ENCODE measurements at places on chromosomes 12 and 14.

DNA sequence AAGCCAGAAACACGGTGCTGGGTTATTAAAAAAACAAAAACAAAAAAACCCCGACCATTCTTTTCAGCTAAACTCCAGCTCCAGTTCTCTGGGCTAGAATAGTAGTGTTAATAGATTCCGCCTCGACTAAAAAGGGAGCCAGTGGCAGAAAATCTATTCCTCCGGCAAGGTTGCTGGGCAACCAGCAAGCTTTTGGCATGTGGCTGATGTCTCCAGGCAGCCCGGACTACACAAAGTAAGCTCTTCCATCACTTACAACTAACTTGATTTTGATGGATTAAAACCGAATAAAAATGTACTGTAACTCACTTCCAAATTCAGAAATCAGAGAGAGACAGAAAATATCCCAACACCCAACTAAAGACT, 126.4 kb upstream of the FOXN3 start:
- no peak for DNase-seq

GRCh38 chr14:104724407-104724980, 465 bp downstream of the ADSS1 start:
- DNase-seq, result no peak

DNA sequence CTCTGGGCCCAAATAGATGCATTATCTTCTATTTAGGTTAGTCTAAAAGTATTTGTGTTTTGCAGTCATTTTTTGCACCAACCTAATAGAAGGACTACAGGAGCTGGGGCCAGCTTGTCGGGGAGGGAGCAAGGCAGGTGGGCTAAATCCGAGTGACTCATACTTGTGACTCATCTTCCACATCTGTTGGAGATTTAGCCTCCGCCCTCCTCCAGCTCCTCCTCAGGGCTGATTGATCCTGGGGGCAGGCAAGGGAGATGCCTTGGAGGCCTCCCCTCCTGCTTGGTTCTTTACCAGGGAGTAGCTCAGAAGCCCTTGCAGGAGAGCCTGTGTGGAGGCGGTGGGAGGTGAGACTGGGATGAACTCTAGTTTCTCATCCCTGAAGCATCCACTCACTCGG, 27.9 kb downstream of the RHOF start:
- no peak for DNase-seq

GRCh38 chr12:116843085-116843484, 38.2 kb downstream of the HRK start:
- no peak for DNase-seq

DNA sequence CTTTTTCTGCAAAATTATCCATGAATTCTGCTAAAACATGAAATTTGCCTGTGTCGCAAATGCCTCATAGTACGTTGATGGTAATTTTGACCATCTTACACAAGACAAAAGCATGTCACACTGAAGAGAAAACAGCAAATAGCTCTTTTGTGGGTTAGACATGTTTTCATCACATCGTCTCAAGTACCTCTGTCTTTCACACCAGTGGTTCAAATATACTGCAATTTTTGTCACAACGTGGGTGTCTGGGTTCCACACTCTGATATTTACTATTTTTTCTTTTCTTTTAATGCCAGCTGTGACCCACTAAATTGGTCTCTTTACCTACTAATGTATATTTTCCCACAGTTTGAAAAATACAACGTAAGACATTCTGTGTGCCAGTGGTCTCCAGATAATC, 10.4 kb downstream of the KLRB1 start:
- DNase-seq, result no peak

GRCh38 chr12:98763656-98764055, 118.6 kb downstream of the APAF1 start:
- no peak for DNase-seq

- no peak for DNase-seq
These were observed 273.6 kb upstream of the PWP1 start for GRCh38 chr12:107411792-107412535.

- DNase-seq, result no peak
These were observed 79.7 kb upstream of the MYF6 start for GRCh38 chr12:80627782-80628181.

DNA sequence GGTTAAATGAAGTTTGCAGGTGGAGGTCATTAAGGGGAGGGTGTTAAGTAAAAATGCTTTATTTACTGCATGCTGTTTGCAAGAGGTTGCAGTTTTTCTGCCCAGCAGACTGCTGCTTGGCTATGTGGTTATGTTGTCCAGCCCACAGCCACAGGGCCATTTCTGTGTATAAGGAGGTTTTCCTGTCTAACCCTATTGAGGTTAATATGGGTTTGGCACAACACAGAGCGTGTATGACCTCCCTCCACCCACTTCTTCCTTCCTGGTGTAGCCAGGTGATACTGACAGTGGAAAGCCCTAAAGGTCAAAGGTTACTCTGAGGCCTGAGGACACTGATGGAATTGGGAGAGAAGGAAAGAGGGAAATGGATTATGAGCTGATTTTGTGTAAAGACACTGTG, 253.7 kb upstream of the PWP1 start:
- DNase-seq, result no peak

GRCh38 chr14:76396714-76397187, 20.8 kb downstream of the ESRRB start:
- no peak for DNase-seq

GRCh38 chr14:56331592-56332216, 213.5 kb downstream of the PELI2 start:
- no peak for DNase-seq

GRCh38 chr12:130634866-130635265, 81.2 kb downstream of the RIMBP2 start:
- no peak for DNase-seq

- no peak for DNase-seq
These were observed 13.4 kb upstream of the ALDH2 start for GRCh38 chr12:111753144-111753881.

DNA sequence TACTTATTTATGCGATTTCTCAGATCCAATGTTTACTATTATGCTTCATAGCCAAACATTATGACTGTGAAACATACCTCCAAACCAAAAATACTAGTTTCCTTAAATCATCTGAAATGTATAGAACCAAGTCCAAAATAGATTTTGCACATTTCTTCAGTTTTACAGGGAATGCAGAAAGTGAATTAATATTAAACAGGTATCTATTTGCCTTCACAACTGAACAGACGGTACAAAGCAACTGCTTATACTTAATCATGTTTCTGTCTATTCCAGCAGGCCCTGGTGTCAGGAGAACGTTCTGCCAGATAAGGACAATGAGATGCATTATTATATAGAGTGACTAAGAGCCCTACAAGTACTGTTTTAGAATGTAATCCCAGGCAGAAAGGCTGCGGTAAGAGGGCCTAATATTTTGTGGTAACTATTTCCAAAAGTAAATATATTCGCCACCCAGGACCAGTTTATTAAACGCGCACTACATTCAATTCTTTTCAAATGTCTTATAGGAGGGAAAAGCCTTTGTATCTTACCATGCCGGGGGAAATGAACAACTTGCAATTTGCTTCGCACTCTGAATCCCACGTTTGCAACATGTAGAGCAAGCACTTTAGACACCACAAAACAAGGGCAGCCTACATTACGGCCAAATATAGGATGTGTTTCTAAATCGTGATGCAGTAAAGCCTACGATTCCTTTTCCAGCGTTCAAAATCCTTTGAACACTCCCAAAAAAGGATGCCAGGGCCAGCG, 1.5 kb downstream of the CORO1C start:
- no peak for DNase-seq

- DNase-seq, result no peak
These were observed 182.3 kb downstream of the GALC start for GRCh38 chr14:87810711-87811110.

DNA sequence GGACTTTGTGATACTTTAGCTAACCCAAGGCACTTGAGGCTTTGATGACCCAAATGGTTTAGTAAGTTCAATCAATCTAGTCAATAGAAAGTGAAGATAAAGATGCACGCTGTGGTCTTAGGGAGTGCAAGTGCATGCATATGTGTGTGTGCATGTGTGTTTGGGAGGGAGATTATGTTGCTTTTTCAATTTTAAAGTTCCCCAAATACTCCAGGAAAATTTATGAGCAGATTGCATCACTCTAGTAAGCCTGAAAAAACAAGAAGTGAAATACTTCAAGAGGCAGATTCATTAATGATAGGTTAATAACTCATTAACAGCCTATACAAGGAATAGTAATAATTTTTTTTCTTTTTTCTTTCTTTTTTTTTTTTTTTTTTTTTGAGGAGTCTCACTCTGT, 12.4 kb upstream of the SIX1 start:
- DNase-seq, result no peak

DNA sequence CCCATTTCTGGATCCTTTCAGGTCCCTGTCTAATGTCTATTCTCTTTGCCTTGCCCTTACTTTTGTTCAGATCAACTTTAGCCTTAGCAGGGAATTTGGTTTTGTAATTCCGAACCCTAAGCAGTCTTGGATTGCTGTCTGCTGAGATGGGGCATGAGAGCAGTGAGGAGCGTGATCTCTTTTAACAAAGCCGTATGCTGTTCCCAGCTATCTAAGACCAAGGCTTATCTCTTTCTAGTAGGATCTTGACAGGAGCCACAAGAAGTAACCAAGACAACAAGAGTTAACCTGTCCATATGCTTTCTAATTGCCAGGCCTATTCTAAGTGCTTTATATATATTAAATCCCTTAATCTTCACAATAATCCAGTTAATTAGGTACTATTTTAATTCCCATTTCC, 4.5 kb upstream of the DHRS7 start:
- no peak for DNase-seq

- no peak for DNase-seq
These were observed 13.7 kb downstream of the RNF41 start for GRCh38 chr12:56208006-56208405.

DNA sequence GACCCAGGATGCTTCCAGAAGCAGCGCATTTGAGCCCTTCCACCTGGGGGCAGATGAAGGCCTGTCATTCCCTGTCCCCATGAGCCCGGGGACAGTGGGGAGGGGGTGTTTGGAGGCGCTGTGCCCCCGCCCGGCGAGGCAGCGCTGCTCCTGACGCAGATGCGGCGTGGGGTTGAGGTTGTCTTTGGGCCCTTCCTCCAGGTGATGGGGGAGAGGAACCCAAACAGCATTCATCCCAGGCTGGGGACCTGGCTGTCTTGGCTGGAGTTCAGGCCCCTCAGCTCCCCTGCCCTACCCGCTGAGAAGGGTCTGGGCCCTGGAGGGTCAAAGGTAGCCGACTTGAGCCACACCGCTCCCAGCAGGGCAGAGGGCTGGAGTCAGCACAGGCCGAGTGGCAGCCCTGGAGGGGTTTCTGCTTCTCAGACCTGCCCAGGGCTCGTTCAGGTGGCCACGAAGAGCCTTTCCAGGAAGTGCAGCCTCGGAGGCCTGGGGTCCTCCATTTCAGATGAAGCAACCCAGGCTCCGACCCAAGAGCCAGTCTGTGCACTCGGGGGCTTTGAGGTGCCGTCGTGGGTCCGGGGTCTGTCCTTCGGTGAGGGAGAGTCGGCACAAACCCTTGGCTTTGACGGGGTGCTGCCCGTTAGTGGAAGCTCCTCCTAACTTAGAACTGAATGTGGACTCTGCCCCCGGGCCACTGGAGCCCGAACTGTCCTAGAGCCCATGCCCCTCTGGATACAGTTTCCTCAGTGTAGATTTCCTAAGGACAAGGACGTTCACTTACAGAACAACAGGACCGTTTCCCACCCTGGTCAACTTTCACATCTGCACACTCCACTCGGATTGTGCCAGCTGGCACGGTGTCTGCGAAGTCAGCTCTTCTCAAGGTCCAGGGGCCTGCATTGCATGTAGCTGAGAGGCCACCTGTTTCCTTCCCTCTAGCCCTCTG, 16.1 kb downstream of the ACADS start:
- DNase-seq, result no peak

- no peak for DNase-seq
These were observed 56.5 kb upstream of the CDKL1 start for GRCh38 chr14:50452979-50453705.

DNA sequence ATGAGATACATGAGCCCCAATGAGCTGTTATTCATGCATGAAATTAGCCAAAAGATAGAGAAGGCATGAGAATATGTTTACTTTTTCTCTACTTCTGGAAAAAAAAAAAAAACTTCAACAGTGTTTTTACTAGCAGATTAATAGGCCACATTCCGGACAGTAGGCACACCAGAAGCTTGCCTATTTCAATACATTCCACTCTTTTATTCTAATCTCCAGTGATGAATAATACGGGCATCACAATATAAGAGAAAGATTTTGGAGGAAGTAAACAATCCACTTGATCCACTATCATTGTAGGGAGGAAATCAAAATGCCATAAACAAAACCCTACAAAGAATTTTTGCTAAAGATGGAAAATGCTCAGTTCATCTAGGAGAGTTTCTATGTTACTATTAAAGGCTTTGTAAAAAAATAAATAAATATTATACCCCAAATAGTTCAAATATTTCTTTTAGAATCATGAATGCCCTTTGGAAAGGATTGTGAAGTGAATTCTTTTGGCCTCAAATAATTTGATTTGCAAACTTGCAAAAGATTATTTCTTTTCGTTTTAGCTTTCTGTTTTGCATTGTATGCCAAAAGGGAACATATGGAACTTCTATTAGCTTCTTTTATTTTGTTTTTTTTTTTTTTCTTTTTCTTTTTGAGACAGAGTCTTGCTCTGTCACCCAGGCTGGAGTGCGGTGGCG, 232.6 kb downstream of the EPS8 start:
- DNase-seq, result no peak

DNA sequence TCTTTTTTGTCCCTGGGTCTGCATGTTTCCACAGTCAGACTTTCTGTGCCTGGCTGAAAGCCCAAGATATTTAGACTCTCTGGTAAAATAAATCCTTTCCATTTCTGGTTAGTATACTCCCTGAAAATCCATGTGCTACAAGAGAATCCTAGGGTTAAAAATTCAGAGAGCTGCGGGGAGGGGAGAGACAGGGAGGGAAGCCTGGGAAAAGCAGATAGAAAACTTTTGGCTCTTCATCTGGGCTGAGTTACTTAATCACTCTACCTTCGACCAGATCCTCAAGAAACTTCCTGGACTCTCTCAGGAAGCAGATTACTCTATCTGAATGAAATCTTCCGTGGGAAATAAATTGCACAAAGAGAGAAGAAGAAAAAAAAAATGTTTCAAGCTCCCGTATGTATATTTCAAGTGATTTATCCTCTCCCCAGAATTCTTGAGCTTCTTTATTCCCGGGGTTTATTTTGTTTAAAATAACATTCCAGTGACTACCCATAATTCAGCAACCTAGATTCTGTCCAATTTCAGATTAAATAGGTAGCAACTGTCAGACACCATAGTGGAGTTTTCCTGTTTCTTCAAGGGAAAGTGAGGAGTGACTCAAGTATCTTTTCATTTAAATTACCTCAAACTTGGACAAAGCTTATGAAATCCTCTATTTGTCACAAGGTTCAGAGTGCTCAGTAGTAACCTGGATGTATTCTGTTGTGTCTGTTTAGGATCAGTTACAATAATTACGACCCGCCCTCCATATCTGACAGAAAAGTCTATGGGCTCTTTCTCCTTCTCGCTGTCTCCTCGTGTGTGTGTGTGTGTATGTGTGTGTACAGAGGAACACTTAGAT, 163.7 kb downstream of the MYRFL start:
- DNase-seq, result no peak
